Myocyte (in vitro differentiated cells): ENCODE measurements at places on chromosomes 4 and X. TPM values are rescaled to one million over a fixed set of nuclear protein-coding genes. Genes with fewer than 3 reads are reported as not detected.

PJA1 gene
- total RNA-seq, result 14.7 and 21.4 TPM in 2 replicates

JADE3 gene
- 2.2 and 2.8 TPM in 2 replicates for total RNA-seq

SPANXA1 gene
- not detected in 2 replicates for total RNA-seq

SFRP2 gene
- not detected in 2 replicates for total RNA-seq

RELL1 gene
- 66.9 and 97.1 TPM in 2 replicates for total RNA-seq

ATP1B4 gene
- 2.5 and 58.0 TPM in 2 replicates for total RNA-seq

PRDM8 gene
- 14.7 and 15.4 TPM in 2 replicates for total RNA-seq

CCDC158 gene
- total RNA-seq, result not detected in 2 replicates

MAGEA4 gene
- not detected in 2 replicates for total RNA-seq

MUC7 gene
- total RNA-seq, result not detected in 2 replicates

USP17L10 gene
- not detected in 2 replicates for total RNA-seq

NLGN3 gene
- total RNA-seq, result 0.16 and 0.24 TPM in 2 replicates

ARHGEF38 gene
- 0.13 and 0.47 TPM in 2 replicates for total RNA-seq

XAGE2 gene
- total RNA-seq, result not detected in 2 replicates

FNIP2 gene
- total RNA-seq, result 21.3 and 42.9 TPM in 2 replicates

ANXA3 gene
- 0.16 TPM in 1 of 2 replicates, not detected in the other for total RNA-seq

HSFX1 gene
- 0.99 and 1.3 TPM in 2 replicates for total RNA-seq

GRCh38 chr4:14539246-14539645, 463.0 kb upstream of the CPEB2 start:
- no peak for DNase-seq

DNA sequence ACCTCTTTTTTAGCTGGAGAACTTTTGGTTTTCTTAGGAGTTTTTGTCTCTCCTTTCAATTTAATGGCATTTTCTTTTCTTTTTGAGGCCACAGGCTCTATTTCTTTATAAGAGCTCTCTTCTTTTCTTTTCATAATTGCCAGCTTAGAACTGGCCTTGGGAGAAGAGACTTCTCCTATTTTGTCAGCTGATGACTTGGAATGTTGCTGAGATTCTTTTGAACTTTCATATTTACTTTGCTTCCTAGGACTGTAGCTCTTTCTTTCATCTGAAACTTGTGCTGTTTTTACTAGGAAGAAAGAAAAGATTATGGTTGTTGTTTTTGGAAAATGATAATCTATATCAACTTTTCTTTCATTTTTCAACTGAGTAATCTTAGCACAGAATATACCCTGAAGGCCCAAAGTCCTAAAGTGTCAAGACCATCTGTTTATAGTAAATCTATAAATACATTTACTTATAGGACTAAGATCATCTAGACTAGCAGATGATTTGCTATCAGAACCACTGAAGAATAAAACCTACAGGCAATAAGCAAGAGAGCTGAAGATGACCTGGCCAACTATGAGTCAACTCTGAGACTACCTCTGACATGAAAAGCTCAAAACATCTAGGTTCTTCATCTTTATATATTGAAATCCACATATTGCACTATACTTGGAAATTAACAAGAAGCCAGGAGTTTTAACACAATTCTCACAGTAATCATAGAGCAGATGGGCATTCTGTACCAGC, 45.6 kb downstream of the RFC1 start:
- DNase-seq, result peak; percentile 26

- no peak for DNase-seq
Observed at GRCh38 chr4:104015680-104016079, 295.9 kb upstream of the TACR3 start.

DNA sequence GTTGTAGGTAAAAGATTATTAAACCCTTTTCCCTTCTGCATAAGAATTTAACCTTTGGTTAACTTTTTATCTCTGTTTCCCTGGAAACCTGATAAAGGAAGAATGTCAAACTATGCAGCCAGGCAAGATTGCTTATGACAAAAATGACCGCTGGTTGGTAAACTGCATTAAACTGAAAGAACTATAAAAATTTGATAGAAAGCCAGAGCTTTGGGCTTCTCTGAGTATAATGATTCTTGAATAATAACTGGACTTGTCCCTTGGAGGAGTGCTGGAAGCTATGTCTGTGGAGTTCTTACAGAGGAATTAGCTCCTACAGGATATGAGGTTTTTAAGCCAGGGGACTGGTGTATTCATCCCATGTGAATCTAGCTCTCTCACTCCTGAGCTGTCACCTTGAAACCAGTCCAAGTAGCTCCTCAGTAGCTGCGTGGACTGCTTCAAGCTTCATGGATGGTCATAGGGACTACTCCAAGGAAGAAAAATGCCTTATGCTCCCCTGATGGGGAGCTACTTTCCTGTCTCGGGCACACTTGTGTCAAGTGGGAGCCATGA, 52.0 kb downstream of the RASL11B start:
- peak; percentile 18 for DNase-seq

DNA sequence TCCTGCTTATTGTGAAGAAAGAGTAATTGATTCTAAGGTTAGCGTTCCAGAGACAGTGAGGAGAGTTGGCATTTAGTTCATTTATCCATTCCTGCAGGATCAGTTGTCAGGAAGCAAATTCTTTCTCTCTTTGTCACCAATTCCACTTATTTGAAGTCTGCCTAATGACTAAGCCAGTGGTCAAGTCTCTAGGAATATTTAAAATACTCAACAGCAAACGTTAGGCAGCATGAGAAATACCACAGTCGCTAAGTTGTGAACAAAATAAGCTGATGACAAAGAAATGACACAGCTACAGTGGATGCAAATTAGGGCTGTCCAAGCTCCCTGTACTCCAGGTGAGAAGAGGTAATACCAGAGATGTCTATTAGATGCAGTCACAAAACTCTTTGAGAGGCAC, 6.6 kb upstream of the MAGEB17 start:
- DNase-seq, result peak; percentile 77

- DNase-seq, result peak; percentile 26
Observed at GRCh38 chr4:24476282-24476681, 108.1 kb downstream of the DHX15 start.

DNA sequence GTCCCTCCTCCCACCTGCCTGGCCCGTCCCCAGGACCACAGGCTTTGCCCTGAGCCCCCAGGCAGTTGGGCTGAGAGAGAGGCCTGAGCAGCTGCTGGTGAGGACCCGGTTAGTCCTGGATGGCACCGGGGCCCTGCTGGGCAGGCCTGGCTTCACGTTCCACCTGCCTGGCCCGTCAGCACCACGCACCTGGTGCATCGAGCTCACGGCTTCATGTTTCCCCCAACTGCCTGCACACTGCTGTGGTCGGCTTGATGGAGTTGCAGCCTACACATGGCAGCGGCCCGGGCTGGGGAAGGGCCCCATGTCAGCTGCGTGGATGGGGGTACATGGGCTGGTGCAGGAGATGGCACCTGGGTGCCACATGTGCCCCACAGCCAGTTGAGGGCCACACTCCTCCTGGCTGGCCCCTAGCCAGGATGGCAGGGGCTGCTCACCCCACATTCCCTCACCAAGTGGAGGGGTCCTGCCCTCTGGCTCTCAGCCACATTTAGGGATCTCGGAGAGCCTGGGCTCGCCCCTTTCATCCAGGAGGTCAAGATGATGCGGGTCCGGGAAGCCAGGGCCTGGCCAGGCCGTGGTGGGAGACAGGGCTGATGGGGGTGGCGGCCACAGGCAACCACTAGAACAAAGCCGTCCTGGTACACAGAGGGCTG, 28.5 kb downstream of the NKX1-1 start:
- no peak for DNase-seq

- DNase-seq, result no peak
Observed at GRCh38 chr4:15738877-15739276, 36.0 kb downstream of the BST1 start.

- no peak for DNase-seq
Observed at GRCh38 chr4:89805297-89805696, 31.7 kb downstream of the SNCA start.

DNA sequence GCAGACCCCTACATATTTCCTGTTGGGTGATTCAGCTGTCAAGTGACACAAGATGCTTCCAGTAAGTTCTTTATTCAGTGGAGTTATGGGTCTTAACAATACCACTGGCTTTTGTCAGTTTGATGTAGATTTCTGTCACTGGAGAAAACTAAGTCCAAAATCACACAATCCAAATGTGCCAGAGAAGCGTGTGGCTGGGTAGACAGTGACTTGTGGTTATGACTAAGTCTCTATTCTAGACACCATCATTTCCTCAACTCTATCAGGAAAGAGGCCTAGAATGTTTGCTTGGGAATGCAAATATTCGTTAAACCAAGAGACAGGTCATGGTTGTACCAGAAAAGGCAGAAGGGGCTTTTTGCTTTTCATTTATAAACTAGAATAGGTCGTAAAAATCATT, 54.4 kb upstream of the HS3ST1 start:
- peak; percentile 37 for DNase-seq

DNA sequence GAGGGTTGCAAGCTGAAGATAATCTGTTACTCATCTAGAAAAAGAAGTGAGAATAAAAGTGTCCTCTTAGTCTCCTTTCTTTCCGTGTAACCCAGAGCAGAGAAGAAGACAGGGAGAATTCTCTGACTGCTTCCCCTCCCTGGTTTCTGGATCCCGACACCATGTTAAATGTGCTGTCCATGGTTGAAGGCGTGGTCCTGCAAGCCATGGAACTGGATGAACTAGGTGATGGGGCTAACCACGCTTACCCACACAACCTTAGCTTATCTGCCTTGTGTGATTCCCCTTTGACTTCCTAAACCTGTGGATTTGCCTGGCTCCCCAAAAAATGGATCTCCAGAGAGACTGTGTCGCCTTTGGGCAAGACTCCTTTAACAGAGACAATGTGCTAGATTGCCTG, 907.6 kb downstream of the FSTL5 start:
- no peak for DNase-seq

- no peak for DNase-seq
Observed at GRCh38 chr4:30919458-30919857, 199.3 kb downstream of the PCDH7 start.

GRCh38 chr4:186151499-186151898, 39.9 kb upstream of the CYP4V2 start:
- DNase-seq, result no peak

- peak; percentile 76 for DNase-seq
Observed at GRCh38 chr4:38804654-38805295, at the start of gene TLR1. TLR1 (minus strand) TSS chr4:38804791; CDS start chr4:38798831, 5,960 bp downstream.

- DNase-seq, result no peak
Observed at GRCh38 chr4:161314371-161314770, 849.4 kb downstream of the FSTL5 start.

GRCh38 chr4:30952526-30953219, 232.5 kb downstream of the PCDH7 start:
- DNase-seq, result no peak

DNA sequence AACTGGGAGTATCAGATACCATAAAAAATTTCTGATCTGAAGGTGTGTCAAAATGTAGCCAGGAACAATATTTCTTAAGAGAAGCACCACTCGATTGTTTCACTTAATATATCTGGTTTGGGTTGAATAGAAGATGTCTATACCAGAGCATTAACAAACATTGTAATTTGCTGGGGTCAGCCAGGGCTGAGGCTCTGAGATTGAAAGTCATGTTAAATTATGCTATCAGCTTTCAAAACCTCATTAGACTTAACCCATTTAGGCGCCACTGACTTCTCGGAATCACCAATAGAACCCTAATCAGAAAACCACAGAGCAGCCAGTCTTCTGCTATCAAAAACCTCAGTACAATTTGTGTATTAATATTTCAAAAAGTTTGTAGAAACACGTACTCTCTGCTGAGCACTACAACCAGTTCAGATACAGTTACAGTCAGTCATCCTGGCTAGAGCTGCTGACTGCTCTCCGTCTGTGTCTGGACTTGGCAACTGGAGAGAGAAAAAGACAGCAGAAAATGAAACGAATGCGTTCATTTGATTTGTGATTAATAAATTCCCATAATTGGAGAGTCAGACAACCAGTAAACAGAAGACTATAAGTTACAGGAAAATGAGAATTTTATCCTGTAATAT, 848.6 kb upstream of the PABPC4L start:
- peak; percentile 48 for DNase-seq

DNA sequence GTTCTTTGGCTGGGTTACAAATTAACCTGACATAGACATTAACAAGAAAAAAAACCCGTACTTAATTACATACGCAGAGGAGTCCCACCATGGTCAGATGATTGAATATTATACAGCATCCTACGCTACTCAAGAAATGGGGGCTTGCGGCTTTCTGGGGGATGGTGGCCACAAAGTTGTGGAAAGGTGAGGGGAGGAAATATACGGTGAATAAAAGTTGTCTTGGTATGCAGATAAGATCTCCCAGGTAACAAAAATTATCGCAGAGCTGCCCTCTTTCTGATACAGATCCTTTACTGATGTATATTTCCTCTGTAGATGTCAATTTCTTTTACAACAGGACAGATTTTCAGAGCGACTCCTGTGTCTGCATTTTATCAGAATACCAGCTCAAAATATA, 890 bp downstream of the DCAF16 start:
- DNase-seq, result no peak

- no peak for DNase-seq
Observed at GRCh38 chr4:8707045-8707781, 114.6 kb downstream of the CPZ start.

DNA sequence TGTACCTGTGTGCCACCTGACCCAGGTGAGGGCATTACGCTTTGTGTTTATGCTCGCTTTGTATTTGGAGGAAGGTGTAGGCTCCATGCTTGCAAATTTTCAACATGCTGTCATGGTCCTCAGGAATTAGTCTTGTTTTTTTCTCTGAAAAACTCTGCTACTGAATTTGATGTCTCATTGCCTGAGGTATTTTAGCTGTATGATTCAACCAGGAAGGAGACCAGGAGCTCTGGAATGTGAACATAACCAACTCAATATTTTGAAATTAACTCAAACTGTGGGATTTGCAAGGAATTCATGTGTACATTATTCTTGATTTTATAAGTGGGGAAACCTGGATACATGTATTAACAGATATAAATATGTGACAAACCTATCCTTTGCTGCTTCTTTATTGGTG, 134.1 kb downstream of the SLC4A4 start:
- DNase-seq, result peak; percentile 30

DNA sequence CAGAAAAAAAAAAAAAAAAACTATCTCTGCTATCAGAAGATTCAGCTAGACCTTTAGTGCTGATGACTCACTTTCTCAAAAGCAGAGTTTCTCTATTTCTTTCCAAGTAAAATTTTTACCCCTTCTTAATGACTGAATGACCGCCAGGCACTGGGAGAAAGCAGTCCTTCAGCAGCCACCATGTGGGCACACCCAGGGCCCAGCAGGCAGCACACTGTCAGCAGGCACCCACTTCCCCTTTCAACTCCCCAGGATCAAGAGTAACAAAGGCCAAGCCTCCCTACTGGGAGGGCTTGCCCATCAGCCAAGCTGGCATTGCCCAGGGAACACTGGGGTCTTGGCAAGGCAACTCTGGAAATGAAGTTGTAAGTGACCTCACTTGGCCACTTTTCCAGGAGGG, 201.9 kb upstream of the MAMLD1 start:
- no peak for DNase-seq

DNA sequence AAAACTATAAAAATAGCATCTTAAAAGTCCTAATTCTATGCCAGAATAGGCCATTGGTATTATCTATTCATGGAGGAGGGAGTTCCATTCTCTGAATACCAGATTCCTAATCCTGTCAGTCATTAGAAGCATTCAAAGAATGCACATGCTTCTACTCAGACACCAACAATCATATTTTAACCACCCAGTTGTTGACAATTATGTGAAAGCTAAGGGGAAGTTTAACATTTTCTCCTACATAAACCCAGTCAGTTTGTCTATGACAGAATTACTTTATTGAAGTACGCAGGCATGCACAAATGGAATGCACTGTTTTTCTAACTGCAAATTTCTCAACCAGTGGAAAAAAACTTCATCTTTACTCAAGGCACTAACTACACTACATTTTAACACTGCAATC, 69.6 kb upstream of the MTNR1A start:
- DNase-seq, result peak; percentile 64

GRCh38 chr4:52595001-52595400, 64.1 kb downstream of the USP46 start:
- no peak for DNase-seq

- DNase-seq, result no peak
Observed at GRCh38 chrX:72492499-72492898, 80.1 kb downstream of the HDAC8 start.

- no peak for DNase-seq
Observed at GRCh38 chrX:43976205-43976604, 3.0 kb upstream of the NDP start.
